ENCODE measurements at places on chromosomes 1 and 21.

DNA sequence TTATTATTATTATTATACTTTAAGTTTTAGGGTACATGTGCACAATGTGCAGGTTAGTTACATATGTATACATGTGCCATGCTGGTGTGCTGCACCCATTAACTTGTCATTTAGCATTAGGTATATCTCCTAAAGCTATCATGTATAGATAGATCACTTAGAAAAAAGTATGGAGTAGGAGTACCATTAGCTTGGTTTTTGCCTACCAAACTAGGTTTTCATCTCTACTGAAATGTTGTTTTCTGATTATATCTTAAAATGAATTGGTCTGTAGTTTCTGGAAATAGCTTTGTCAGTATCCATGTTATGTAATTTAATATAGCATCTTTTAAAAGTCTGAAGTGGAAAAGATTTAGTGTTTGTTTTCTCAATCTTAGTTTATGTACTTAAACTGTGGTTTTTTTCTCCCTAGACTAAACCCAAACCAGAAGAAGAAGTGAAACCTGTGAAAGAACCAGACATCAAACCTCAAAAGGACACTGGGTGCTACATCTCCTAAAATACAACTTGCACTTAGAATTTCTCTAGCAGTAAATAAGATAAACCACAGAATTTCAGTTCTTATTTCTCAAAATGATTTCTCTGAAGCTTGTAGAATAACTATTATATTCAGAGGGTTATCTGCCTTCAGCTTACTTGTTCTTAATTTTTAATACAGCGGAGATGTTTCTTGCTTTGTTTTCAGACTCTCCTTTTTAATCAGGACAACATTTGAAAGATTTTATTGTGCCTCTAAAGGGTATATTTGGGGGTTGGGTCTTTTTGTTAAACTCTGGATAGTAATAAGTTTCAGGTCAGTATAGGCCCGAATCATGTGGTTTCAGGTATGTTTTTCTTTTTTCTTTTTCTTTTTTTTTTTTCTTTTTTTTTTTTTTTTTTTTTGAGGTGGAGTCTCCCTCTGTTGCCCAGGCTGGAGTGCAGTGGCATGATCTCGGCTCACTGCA is 4.5 kb upstream of the FAM177B start:
- no peak for DNase-seq

DNA sequence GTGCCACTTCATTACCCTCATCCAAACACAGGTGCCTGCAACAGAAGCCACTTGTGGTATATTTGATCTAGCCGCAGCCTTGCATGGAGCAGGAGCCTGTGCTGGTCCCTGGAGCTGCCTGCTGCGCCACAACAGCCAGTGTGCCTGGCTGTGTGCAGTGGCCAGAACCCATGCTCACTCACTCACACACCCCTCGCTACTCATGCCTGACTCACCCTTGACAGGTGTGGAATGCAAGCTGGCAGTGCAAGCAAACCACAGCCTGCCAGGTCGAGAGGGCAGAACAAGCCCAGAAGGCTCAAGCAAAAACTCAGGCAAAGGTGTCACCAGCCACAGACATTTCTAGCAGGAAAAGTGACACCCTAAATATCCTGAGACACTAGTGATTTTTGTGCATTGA is 1510.9 kb downstream of the KCNT2 start:
- DNase-seq: no peak

DNA sequence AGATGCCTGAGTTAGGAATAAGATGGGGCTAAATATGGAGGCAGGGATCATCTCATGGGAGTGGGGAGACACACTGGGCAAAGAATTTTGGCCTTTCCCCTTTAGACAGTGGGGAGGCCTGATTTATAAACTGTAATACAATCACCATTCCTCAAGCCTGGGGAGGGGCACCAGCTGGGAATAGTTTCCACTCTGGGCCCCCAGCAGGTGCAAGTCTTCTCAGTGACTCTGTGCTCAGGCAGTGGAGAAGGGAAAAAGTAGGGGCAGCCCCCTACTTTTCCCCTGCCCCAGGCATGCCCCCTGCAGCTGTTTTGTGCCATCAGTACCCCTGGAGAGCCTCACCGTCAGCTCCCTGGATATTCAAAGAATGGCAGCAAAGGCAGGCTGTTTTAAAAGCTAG is 19.1 kb downstream of the COA7 start:
- no peak for DNase-seq

DNA sequence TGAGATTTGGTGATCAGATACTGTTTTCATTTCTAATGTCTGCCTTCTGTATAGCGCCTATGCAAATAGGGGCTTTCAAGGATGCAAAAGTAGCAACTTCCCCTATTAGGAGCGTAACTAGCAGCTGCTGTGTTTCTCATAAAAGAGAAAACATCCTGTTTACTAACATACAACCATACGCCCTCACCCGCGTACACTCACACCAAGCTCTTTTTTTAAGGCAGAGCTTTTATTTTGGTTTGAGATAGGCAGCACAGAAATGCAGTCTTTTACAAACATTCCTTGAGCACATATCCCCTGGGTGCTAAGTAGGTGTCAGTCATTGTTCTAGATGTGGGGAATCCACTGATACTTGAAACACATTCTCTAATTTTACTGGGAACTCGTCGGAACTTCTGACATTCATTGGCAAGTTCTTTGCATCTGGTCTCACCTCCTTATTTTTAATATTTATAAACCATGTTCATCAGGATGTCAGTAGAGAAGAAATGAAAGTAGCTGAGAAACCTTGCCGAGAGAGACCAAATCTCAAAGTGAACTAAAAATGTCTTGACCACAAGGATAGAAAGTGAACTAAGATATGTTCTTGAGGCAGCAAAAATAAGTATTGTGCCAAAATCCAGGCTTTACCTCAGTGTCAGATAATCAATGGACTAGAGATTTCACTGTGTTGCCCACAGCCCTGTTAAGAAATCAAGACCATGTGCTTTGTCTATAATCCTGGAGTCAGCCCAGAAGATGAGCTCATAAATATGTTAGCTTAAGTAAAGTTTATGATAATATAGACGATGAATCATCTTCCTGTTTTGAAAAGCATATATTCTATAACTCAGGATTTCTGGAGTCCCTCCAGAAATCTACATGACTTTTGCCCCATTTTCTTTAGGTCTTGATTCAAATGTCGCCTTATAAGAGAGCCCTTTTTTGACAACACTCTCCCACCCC is 350.9 kb downstream of the ST6GALNAC3 start:
- DNase-seq: no peak

- no peak for DNase-seq
These were observed 61.4 kb upstream of the TNFSF18 start for GRCh38 chr1:173112129-173112528.

DNA sequence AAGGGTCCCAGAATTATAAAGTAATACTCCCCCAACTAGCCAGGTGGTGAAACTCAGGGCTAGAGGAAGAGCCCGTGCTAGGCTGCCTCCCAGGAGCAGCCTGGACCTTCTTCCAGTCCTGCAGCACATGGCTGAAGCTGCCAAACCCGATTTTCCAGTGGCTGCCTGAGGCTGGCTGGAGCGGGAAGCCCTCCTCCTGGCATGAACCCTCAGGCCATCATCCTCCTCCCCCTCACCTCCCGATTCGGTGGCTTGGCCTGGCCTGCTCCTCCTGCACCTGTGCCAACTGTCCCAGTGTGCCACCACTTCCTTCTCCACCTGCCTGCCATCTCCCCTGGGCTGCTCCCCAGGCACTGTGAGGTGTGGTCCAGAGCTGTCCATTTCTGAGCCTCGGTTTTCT is 3.0 kb upstream of the TSPAN1 start:
- no peak for DNase-seq

GRCh38 chr1:15900662-15901279 is 53.3 kb downstream of the SPEN start:
- no peak for DNase-seq

DNA sequence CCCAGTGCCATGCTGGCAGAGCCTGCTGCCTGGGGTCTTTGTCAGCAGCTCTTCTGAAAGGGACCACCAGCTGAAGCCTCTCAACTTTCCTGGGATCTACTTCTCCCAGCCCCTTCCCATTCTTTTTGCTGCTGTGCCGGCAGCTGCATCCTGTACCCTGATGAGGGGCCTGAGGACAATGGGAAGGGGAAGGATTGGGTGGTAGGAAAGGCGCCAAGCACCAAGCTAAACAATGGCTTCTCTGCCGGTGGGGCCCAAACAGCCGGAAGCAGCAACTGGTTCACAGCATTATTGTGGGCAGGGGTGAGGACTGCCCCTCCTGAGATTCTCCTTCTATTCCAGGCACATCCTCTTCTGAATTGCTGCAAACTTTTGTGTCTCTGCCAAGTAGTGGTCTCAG is 5.0 kb upstream of the EFCAB14 start:
- DNase-seq: no peak

- no peak for DNase-seq
These were observed 19.8 kb downstream of the NENF start for GRCh38 chr1:212452323-212453155.

GRCh38 chr1:203353486-203353885 is 2.6 kb upstream of the FMOD start:
- no peak for DNase-seq

GRCh38 chr1:12083766-12084165 is 20.7 kb downstream of the TNFRSF8 start:
- DNase-seq: no peak

GRCh38 chr1:52857443-52857842 is 14.9 kb downstream of the ZYG11A start:
- DNase-seq: no peak

GRCh38 chr1:228405979-228406228 is 731 bp downstream of the TRIM11 start:
- DNase-seq: no peak

DNA sequence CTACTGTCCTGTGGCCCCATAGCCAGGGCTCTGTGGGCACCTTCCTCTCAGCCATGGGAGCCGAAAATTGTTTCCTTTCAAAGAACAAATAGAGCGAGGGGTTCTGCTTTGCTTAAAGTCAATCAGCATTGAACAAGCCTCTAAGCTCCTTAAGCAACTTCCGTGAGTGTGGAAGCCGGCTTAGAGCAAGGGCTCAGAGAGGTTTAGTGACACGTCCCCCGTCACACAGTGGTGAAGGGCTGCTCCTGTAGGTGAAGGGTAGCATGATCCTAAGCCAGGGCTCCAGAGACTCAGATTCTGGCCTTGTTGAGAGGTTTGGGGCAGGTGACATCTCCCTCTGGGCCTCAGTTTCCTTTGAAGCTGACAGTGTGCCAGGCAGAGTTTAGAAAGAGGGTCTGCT is 94.0 kb upstream of the WNT4 start:
- DNase-seq: no peak

- DNase-seq: no peak
These were observed 34.4 kb upstream of the ROR1 start for GRCh38 chr1:63739452-63739851.

- peak; percentile 66 for DNase-seq
These were observed 43.3 kb upstream of the ATP1A1 start for GRCh38 chr1:116329524-116330341.

DNA sequence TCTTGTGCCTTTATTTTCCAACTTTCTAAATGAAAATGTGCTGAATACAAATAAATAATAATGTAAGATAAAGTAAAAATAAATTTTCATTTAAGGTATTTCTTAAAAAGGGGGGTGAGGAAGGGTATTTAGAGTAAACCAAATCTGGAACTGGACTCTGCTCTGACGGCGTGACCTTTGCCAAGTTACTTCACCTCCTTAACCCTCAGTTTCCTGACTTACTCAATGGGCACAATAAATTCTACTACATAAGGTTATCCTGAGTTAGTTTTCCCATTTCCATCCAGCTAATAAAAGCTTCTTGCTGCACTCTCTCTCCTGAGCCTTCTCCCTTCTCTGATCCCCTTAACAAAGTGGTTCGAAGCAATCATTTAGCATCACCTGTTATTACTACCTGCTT is 93.9 kb downstream of the NID1 start:
- DNase-seq: no peak

GRCh38 chr1:214018386-214019268 is 30.9 kb downstream of the PROX1 start:
- DNase-seq: no peak

GRCh38 chr21:38490411-38491020 is 7.8 kb downstream of the ERG start:
- no peak for DNase-seq

DNA sequence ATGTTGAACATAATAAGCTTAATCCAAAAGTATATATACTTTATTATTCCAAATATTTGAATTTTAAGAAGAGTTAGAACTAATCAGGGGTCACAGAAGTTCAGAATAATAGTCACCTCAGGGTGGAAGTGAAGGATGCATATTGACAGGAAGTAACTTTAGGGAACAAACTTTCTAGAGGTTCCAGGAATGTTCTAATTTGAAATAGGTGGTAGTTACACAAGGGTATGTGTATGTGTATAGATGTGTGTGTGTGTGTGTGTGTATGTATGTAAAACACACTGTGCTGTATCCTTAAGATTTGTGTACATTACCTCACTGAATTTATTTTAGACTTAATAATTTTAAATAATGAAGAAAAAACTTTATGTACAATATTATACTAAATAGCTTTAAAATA is 110.4 kb downstream of the ACBD6 start:
- DNase-seq: no peak

GRCh38 chr1:22633697-22634463 is 2.5 kb upstream of the C1QA start:
- DNase-seq: no peak

DNA sequence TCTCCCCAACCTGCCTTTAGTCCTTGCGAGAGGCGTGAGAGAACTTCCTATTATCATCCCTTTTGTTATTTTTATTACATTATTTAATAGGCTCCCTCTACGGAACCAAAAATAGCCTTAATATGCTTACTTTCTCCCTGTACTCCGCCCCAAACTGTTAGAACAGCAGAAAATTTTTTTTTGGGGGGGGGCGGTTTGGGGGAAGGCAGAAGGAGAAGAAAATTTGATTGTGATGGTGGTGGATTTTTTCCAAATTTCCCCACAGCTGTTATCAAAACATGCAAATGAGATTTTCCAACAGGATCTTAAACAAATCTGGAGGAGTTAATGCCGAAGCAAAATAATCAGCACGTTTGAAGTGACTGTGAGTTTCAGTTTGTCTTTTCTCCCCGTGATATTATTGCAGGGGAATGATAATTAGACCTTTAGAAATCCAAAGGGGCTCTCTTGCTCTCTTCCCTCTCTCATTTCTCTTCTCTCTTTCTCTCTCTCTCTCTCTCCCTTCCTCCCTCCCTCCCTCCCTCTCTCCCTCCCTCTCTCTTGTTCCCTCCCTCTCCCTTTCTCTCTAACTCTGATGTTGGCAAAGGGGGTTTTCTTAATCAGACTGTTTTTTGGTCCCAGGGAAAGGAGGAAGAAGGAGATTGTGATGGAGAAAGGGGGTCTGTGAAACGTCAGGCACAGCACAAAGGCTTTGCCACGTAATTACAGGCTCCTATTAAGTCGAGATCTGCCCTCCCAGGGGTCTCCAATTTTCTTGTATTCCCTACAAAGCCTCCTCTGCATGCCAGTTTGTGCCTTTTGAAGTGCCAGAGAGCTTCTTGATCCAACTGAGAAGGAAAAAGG is 1.1 kb upstream of the PRRX1 start:
- DNase-seq: no peak

- DNase-seq: no peak
These were observed 489.3 kb downstream of the AMY1C start for GRCh38 chr1:104238991-104239390.

DNA sequence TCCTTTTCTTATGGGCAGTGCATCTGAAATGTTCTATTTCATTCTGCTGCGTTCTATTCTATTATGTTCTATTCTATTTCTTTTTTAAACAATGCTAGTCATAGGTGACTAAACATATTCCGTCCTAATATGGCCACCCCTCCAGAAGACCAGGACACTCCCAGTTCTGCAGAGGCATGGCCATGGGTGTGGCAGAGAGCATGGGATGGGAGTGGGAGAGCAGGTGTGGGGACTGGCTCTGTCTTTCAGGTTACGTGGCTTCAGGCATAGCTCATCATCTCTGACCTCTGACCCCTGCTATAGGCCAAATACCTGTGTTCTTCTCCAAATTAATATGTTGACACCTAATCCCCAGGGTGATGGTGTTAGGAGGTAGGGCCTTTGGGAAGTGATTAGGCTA is 33.4 kb upstream of the TLR5 start:
- DNase-seq: no peak
